Kidney (tissue), 22 donors: ENCODE measurements at places on chromosomes 16 and 17.

GRCh38 chr16:4777339-4778049 lies 10.5 kb upstream of the ZNF500 start:
- DNase-seq = no peak

- no peak for DNase-seq
Observed at GRCh38 chr17:34556931-34557330, 22.5 kb upstream of the TMEM132E start.

GRCh38 chr17:39138431-39139160 lies 12.8 kb downstream of the PLXDC1 start:
- DNase-seq = no peak

DNA sequence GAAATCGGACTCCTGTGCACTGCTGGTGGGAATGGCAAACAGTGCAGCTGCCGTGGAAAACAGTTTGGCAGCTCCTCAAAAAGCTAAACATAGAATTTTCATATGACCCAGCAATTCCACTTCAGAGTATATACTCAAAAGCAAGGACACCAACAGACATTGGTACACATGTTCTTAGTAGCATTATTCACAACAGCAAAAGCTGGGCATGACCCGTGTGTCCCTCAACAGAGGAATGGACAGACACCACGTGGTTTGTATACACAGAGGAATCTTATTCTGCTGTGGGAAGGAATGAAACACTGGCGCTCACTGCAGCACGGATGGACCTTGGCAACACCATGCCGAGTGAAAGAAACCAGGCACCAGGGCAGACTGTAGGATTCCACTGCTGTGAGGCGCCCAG lies 16.0 kb downstream of the NPTX1 start:
- no peak for DNase-seq

DNA sequence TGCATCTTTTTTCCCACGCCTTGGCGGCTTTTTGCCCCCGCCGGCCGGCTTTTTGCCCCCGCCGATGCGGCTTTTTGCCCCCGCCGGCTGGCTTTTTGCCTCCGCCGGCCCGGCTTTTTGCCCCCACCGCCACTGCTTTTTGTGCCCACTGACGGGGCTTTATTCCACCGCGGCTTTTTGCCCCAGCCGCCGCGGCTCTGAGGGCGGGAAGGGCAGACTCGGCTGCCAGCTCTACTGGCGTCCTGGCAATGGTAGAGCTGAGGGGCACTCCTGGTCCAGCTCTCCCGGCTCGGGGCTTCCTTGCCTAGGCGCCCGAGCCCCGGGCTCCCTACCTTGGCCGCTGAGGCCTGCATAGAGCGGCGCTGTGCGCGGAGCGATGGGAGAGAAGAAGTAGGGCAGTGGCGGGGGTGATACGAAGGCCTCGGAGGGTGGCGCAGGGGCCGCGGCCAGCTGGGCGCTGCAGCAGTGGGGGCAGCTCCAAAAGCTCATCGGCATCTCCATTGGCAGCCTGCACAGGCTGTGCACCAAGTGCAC lies 591.4 kb downstream of the TP53TG3F start:
- no peak for DNase-seq
